ENCODE measurements at places on chromosomes 12 and 14.

DNA sequence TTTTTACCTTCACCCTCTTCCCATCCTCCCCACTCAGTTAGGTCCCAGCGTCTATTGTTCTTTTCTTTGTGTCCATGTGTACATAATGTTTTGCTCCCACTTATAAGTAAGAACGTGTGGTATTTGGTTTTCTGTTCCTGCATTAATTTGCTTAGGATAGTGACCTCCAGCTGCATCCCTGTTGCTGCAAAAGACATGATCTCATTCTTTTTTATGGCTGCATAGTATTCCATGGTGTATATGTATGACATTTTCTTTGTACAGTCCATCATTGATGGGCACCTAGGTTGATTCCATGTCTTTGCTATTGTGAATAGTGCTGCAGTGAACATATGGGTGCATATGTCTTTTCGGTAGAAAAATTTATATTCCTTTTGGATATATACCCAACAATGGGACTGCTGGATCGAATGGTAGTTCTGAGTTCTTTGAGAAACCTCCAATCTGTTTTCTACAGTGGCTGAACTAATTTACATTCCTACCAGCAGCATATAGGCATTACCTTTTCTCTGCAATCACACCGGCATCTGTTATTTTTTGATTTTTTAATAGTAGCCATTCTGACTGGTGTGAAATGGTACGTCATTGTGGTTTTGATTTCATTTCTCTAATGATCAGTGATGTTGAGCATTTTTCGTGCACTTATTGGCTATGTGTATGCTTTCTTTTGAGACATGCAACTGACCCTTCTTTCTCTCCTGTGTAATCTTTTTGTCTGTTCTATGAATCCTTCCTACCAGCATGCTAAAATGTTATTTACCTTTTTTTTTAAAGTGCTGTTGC, 279.7 kb upstream of the AMIGO2 start:
- no peak for DNase-seq

- no peak for DNase-seq
These were observed 159.5 kb upstream of the DYRK2 start for GRCh38 chr12:67489007-67489406.

DNA sequence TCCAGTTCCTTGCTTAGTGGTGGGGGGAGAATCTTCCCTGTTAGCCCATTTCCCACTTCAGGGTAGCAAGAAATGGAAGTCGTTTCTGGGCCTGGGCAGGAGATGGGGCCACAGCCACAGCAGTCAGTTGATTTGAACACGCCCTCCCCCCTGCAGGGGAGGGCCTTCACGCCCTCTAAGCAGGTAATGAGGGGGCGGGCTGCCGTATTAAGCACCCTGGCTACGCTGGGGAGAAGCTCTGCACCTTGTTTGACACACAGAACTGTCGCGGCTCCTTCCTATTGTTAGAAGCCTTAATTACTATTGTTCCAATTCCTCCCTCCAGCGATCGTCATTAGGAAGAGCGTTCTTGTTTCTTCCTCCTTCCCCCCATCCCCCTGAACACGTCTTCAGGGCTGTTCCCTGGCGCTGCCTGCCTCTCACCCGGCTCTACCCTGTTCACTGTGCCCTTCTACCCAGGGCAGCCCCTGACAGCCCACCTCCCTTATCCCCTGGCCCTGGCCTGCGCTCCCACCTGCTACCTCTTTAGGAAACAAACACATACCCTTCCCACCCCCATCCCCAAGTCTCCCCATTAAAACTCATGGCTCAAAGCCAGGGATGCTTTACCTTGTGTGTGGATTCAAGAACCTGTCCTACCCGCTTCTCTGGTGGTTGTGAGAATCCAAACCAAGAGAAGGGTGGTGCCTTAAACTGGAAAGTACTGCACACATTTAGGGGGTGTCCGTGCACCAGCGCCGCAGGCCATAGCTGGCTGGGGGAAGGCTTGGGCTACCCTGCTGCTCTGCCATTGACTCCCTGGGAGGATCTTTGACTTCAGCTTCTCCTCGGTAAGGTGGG, 137.6 kb downstream of the TSPAN9 start:
- no peak for DNase-seq

DNA sequence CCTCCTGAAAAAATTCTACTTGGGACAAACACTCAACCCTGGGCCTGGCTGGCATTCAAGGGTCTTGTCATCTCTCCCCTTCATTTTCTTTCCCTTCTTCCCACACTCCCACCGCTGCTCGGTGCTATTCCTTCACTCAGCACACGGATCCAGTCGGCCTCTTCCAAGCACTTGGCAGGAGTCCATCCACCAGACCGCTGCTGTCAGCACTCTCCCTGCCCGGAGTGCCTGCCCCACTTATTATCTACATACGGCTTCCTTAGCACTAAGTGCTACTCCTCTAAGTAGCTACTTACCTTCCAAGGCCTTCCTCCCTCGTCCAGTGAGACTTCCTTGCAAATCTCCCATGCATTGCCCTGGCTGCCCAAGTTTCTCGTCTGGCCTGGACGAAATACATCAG, 29.8 kb downstream of the CALM1 start:
- DNase-seq, result no peak

- DNase-seq, result no peak
These were observed 589.8 kb upstream of the ATP2B1 start for GRCh38 chr12:90298289-90298948.

- DNase-seq, result no peak
These were observed 4.4 kb upstream of the CTDSP2 start for GRCh38 chr12:57850854-57851430.

GRCh38 chr12:115507951-115508722, 769.4 kb downstream of the MED13L start:
- DNase-seq, result no peak

GRCh38 chr12:713281-713875, 39.0 kb upstream of the WNK1 start:
- DNase-seq, result no peak

GRCh38 chr12:52606096-52606495, 4.8 kb upstream of the KRT72 start:
- DNase-seq, result no peak

DNA sequence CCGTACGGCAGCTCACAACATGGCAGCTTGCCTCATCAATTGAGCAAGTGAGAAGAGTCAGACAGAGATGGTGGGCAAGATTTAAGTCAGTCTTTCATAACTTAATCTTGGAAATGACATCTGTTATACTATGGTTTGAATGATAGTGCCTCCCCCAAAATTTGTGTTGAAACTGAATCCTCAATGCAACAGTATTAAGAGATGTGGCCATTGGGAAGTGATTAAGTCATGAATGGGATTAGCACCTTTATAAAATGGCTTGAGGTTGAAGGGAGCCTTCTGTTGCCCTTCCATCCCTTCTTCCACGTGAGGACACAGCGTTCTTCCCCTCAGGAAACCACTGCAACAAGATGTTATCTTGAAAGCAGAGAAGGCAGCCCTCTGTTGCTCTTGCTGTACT, 124.2 kb downstream of the C12orf75 start:
- DNase-seq, result no peak

GRCh38 chr12:97275256-97275655, 187.3 kb upstream of the RMST start:
- no peak for DNase-seq

- no peak for DNase-seq
These were observed 26.8 kb downstream of the CCDC177 start for GRCh38 chr14:69547701-69548348.

DNA sequence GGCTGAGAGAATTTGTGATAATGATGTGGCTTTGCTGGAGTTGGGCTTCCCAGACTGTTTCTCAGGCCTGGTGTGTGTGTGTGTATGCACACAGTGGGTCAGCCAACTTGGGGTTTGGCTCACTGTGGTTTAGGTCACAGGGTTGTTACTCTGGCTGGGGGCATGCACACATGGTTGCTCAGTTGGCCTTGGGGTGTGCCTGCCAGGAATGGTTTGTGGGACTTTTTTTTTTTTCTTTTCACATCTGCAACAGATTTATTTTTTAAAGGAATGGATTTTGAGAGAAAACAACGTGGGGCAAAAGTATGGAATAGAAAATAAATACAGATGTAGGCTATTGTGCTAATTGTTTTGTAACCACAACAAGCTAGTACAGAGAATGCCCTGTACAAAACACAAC, 25.0 kb upstream of the GTF2A1 start:
- no peak for DNase-seq

GRCh38 chr14:96090441-96091148, 51.4 kb downstream of the C14orf132 start:
- no peak for DNase-seq

All from CD4-positive, alpha-beta T cell treated with Interleukin-6 for 4 hours (primary cell).